HT1080 (cell line): ENCODE measurements at places on chromosomes 3 and 15.

DNA sequence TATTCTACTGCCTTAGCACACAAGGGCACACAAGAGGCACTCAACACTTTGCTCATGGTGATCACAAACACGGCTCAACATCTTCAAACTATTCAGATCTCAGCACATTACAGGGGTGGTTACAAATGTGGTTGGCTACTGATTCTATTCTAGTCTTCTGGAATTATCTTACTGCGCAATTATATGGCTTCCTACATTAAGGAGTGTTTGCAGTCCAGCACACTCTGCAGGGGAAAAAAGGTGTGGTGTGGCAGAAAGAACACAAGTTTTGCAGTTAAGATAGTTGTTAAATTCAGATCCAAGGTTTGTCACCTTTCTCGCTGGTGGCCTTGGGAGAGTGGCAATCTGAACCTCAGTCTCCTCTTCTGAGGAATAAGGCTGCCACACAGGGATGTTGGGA is 31.9 kb downstream of the IGF2BP2 start:
- no peak for DNase-seq

- DNase-seq = no peak
These were observed 40.6 kb upstream of the TMEM108 start for GRCh38 chr3:132997404-132998185.

GRCh38 chr3:103075282-103075681 is 640.5 kb downstream of the ZPLD1 start:
- no peak for DNase-seq

- no peak for DNase-seq
These were observed 20.4 kb downstream of the CCDC191 start for GRCh38 chr3:114035896-114036295.

DNA sequence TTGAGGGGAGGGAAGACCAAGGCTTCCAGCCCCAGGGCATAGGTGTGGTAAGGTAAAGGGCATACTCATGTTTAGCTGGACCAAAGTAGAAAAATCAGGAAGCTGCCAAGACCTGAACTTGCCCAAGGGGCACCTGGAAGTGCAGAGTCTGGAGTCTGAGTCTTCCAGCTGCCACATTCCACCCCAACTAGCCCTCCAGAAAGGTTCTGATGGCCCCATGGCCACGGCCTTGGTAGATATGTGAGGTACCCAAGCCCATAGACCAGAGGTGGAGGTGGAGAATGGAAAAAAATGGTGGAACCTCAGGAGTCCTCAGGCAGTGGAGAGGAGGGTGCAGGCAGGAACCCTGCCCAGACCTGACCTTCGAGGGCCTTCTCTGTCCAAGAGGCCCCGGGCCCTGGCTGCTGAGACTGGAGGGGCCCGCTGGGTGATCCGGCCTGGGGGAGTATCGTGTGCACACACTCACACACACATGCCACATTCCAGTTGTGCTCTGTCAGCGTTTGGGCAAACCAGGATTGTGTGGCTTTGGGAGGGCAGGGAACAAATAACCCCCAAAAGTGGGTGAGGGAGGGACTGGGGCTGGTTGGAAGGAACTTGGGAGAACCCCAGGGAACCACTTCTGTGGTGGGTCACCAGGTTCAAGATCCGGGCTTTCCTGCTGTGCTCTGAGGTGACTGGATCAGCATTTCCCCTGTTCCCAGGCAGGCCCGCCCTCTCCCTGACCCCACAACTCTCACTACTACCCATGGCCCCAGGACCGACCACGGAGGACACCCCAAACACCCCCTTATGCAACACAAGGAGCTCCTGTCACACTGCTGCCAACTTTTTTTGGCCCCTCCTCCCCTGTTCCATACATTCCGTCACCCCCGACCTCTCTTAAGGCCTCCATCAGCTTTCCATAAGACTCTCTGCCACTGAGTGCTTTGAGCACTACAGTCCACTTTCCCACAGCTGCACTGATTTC is 11.6 kb downstream of the MYL3 start:
- no peak for DNase-seq

- DNase-seq = no peak
These were observed 54.5 kb upstream of the XRN1 start for GRCh38 chr3:142502187-142502985.

DNA sequence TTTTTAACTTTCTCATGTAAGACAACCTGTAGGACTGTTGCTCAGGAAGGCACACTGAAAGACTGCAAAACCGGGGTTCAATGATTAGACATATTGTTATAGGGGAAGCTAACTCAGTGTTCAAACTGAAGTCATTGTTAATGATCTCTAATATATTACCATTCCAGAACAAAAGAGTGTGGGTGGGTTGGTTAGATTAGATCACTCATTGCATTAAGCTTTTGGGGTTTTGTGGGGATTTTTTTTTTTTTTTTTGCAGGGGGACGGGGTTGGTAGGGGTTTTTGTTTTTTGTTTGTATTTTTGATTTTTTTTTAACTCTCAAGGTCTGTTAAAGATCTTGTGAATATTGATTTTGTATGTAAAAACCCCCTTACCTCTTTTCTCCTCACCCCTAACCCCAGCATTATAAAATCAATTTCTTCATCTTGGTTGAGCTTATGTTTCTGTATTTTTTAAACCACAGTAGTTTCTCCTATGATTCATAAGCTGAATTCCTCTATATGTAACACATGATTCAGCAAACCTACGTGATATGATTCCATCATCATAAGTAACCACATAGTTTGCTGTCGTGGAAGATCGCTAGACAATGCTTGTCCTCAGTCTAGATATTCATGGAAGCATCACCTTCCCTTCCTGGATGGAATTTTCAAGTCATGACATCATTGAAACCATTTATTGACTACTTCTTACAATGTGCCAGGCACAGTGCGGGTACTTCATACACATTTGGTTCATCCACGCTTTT is 544.1 kb upstream of the MDFIC2 start:
- peak; percentile 82 for DNase-seq

- DNase-seq = no peak
These were observed 66.3 kb upstream of the SLC6A6 start for GRCh38 chr3:14335774-14336748.

- no peak for DNase-seq
These were observed 27.8 kb downstream of the LIPC start for GRCh38 chr15:58459560-58459959.

GRCh38 chr15:84721371-84721770 is 5.4 kb upstream of the SEC11A start:
- DNase-seq = no peak

- DNase-seq = no peak
These were observed 14.1 kb downstream of the ACKR2 start for GRCh38 chr3:42823351-42823750.

GRCh38 chr15:80789296-80789695 is 10.1 kb downstream of the CEMIP start:
- peak; percentile 34 for DNase-seq

DNA sequence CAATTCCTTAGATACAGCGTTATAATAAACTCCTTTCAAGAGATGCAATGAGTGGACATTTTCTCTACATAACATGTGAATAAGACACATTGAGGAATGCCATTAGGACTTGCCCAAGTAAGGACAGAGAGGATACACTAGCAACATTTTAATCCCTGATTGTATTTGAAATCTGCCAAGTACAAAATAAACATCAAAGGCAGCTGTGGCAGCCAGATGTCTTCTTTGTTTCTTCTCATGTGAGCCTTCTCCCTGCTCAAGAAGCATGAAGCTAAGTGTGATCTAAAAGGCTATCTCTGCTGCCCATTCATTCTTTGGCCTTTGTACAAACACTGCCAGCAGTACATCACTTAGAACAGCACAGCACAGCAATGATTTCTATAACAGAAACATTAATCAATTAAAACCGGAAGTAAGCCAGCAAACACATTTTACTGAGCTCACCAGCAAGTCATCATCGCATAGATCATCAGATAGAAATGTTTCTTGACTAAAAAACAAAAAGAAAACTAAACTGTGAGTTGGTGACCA is 364.0 kb downstream of the CNTN6 start:
- no peak for DNase-seq

GRCh38 chr3:104520228-104520655 is 846.5 kb upstream of the ALCAM start:
- no peak for DNase-seq

DNA sequence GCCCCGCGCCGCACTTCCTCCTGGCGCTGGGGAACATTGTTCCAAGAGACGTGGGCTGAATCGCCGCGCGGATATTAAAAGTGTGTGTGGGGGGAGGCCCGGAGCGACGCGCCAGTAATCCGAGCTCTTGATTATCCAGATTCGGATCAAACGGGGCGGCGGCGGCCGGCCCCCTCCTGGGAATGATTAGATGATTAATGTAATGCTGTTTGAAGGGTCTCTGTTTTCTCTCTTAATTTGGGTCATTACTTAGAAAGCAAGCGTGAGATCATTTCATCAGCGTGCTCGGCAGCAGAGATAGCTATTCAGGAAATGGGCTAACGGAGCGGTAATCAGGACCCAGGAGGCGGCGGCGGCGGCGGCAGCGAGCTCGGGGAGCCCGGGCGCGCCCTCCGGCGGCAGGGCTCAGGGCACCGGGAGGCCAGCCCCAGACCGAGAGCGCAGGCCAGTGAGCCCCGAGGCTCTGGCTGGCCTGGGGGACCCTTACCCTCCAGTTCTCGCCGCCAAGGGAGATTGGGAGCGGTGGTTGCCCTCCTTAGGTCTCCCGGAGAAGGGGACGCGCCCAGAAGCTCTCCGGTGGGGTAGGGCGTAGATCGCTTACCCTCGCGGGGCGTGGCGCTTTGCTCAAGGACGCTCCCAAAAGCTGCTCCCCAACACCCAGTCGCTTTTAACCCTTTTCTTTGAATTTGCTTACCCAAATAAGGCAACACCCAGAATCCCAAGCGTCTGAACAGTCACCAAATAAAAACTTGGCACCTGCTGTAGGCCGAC is 4.5 kb downstream of the FEZF2 start:
- DNase-seq = no peak

DNA sequence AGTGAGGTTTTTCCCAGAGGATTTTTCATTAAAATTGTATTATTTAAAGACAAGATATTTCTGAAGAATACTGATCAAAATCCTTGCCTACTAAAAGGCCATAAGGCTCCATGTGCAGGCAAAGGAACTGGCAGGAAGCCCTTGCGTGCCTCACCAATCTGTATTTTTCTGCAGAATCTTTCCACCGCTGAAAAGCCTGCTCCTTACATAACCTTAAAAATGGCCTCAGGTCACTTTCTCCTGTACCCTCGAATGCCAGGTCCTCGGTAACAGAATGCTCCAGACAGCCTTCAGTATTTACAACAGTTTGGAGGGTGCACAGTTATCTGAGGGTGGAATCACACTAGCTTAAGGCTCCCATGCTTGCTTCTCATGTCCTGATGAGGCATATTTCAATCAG is 3.2 kb downstream of the MORC1 start:
- DNase-seq = no peak

DNA sequence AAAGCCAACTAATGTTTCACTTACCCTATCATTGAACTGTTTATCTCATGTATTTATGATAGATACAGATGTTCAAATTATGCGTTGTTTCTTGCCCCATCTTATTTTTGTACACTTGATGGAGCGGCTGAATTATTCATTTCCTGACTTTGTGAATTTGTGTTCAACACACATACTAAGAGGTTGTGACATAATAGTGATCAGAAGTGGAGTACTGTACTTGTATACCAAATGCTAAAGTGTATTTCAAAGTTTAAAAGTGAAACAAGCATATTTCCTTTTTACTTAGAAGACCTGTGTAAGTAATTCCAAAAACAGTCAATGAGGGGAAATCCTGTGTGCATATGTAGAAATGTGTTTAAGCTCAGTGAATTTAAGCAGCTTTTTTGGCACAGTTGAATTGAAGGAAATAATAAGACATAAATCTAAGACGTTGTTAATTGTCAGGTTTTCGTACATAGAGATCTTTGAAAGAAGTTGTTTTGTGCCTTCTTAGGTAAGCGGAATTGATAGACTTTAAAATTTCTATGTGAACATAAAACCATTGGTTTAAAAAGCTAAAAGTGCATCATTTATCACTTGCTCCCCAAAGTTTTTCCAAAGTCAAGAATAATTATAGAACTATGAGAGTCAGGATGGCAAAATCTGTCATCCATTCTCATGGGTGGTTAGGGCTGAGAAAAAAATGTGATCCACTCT is 1.9 kb downstream of the NFKBIZ start:
- DNase-seq = no peak

- DNase-seq = no peak
These were observed 25.2 kb downstream of the IDH3A start for GRCh38 chr15:78174401-78174800.

DNA sequence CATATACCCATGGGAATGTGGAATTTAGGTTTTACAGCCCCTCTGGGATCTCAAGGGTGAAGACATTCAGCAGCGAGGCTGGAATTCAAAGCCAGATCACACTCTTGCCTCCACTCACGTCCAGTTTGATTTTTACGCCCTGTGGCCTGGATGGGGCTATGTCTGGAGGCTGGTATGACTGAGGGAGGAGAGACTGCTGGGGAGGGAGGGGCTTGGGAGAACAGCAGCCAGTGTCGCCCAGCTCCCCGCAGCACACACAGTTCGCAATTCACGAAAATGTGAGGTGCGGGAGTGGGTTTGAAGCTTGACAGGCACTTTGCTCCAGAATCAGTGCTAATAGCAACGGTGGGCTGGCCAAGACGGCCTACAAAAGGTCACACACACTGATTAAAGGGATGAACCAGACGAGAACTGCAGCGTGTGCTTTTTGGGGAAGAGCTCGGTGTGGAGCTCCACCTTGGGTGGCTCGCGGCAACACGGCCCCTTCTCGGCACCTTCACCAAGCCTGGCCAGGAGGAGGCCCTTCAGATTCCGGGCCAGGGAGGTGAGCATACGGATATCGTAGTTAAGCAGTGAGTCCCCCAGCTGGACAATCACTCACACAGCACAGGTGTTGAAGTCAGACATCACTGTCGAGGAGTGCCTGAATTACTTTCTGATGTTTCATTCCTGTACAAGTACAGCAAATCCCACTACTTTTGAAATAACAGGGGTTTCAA is 16.4 kb downstream of the EHD4 start:
- no peak for DNase-seq

GRCh38 chr3:125406070-125406469 is 30.9 kb upstream of the ZNF148 start:
- no peak for DNase-seq

DNA sequence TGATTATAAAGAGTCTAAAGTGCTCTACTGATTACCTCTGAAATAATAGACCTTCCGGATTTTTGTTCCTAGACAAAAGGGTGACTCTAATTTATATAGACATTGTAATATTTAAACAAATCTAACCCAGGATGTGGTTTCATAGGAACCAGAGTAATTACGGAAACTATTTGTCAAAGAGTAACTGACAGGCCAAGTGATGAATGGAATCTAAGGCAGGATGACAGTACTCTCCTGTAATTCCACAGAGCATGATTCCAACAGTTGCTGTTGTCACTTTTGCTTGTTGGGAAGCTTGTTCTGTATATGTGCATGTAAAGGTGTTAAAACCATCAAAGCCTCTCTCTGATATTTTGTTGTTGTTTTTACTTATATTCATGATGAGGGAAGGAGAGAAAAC is 1141.0 kb downstream of the IGSF11 start:
- DNase-seq = peak; percentile 77

- peak; percentile 66 for DNase-seq
These were observed 1.4 kb downstream of the FYTTD1 start for GRCh38 chr3:197750858-197751737.

GRCh38 chr3:128374746-128375445 is 91.8 kb downstream of the DNAJB8 start:
- DNase-seq = no peak
